ENCODE measurements at places on chromosomes 7 and 10.

DNA sequence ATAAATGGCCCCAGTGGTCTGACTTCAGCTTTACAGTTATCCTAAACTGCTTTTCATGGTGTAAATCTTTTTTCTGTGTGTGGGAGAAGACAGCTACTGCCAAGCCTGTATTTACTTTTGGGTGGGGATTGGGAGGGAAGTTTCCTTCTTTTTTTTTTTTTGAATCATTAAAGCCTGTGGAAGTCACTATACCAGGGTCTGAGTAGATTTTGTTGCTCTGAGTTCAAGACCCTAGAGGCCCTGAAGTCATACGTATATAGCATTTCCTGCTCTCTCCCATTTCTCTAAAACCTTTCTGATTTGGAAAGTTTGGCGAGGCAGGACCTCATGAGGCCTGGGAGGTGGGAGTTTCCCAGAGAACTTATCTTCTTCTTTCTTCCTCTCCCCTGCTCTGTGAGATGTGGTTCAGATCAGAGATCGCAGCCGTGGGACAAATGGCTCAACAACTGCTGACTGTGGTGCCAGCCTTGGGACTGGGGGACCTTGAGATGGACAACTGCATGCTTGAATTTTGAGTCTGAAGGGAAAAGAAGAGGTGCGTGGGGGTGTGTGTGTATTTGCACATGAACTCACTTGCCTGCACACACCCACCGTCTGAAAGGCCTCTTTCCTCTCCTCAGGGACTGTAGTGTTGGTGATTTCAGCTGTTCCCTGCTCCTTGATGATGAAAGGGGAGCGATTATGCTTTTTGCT, 18.1 kb downstream of the LRMDA start:
- no peak for DNase-seq

GRCh38 chr10:130924138-130924819, 387.2 kb downstream of the TCERG1L start:
- DNase-seq = no peak

GRCh38 chr10:18406136-18406535, 245.3 kb downstream of the NSUN6 start:
- DNase-seq = no peak

DNA sequence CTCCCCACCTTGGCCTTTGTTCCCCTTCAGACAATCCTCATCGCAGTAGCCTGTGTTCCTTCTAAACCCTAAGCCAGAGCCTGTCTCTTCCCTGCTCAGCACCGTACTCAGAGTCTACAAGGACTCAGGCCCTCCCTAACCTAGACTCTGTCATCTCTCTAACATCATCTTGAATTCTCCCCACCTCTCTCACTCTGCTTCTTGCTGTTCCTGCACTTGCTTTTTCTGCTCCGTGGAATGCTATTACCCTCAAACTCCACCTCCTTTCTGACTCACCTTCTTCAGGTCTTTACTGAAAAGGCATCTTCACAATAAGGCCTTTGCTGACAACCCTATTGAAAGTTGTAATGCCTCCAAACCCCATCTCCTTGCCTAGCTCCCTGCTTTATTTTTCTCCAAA, 141.0 kb downstream of the DKK1 start:
- DNase-seq = no peak

DNA sequence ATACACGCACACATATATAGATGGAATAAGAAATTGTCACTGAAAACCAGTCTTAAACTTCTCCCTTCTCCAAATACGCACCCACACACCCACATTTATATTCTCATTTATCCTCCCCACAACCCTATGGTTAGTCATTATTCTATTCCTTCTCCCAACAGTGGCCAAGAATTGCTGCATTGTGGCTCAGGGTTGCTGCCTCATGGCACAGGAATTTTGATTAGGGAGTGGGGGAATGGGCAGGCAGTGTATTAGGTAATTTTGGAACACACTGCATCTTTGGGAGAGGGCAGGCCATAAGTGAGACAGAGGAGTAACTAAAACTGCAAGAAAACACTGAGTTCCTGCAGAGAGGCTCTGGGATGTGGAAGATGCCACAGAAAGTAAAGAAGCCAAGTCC, 35.7 kb downstream of the NAPEPLD start:
- DNase-seq = no peak

Data from HepG2 (cell line).